Memory B cell (primary cell): ENCODE measurements at places on chromosomes 5 and 9.

- no peak for DNase-seq
Measured at GRCh38 chr9:129434187-129434586, 186.7 kb downstream of the C9orf50 start.

GRCh38 chr5:56050551-56051255 is 55.9 kb upstream of the IL6ST start:
- DNase-seq: no peak

GRCh38 chr9:114775981-114776380 is 29.9 kb downstream of the TNFSF15 start:
- no peak for DNase-seq

GRCh38 chr5:10307206-10308148 is at the start of gene CMBL:
TSS of gene CMBL (minus strand) at chr5:10307902. CDS start at chr5:10290762, 17,140 bp downstream.
- DNase-seq: peak; percentile 2

- DNase-seq: no peak
Measured at GRCh38 chr5:80033513-80033912, 1.6 kb upstream of the THBS4 start.

- no peak for DNase-seq
Measured at GRCh38 chr5:176693477-176693851, 46.2 kb downstream of the TSPAN17 start.

GRCh38 chr9:35341585-35341984 is 148.3 kb upstream of the RUSC2 start:
- no peak for DNase-seq

- no peak for DNase-seq
Measured at GRCh38 chr5:10301266-10301665, 6.4 kb downstream of the CMBL start.

DNA sequence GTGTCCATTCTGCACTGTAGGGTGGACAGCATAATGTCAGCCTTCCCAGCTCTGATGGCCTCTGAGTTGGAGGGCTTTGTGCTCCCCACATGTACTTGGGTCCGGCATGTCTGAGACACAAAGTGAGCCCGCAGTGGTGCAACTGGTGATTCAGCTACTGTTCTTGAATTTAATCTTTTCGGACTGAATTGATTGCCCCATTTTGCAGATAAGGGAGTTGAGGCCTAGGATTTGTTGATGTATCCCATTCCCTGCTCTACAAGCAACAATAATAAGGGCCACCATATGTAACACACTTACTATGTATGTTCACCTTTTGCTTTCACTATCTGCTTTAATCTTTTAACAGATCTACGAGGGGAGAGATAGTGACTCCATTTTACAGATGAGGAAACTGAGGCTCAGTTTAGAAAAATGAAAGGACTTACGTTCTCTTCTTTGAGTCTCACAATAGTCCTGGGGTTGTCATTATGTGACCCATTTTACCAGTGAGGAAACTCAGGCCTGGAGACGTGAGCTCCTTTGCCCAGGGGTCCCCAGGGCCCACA is 4.5 kb downstream of the GSN start:
- no peak for DNase-seq

DNA sequence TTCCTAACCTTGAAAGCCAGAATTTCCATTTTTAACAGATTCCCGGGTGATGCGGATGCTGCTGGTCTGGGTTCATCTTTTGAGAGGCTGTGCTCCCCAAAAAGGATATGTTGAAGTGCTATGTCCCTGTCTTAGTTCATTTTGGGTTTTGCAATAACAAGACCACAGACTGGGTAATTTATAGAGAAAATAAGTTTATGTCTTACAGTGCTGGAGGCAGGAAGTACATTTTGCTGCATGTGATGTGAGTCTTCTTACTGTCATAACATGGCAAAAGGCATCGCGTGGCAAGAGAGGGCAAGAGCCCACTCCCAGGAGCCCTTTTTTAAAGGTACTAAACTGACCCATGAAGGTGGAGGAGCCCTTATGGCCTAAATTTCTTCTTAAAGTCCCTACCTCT is 114.1 kb downstream of the DAPK1 start:
- no peak for DNase-seq

GRCh38 chr5:73686912-73687311 is 60.9 kb downstream of the ARHGEF28 start:
- no peak for DNase-seq

DNA sequence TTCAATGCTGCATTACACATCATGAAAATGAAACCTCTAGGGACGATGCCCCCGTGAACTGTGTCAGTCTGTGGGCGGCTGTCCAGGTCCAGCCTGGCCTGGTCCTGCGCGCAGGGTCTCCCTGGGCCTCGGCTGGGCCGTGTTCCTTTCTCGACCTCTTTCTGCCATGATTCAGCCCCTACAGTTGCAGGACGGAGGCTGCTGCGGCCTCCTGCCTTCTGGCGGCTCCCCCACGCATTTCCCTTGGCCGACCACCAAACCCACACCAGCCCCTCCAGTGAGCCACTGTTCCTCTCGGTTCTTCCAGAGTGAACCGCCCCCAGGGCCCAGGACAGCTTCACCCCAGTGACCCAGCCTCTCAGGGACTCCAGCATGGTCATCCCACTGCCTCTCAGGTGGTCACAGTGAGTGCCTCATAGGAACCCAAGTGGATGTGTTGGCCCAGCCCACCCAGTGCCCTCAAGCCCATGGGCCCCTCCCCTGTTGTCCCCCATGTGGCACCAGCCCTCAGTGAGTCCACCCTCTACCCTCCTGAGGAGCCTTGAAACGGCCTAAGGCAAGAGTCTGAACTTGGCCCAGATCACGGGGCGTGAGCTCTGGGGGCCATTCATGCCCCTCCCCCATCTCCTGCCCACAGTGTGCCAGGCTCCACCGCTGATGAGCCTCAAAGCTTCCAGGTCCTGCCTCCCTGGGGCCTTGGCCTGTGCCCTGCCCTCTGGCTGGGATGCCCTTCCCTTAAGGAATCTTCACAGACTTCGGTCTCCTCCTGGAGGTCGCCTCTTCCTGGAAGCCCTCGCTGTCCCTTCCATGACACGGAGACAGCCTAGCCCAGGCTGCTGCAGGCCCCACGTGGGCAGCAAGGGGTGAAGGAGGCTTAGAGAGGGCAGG is 10.0 kb upstream of the CLIC3 start:
- no peak for DNase-seq

- no peak for DNase-seq
Measured at GRCh38 chr5:54446379-54446732, 9.1 kb upstream of the HSPB3 start.

DNA sequence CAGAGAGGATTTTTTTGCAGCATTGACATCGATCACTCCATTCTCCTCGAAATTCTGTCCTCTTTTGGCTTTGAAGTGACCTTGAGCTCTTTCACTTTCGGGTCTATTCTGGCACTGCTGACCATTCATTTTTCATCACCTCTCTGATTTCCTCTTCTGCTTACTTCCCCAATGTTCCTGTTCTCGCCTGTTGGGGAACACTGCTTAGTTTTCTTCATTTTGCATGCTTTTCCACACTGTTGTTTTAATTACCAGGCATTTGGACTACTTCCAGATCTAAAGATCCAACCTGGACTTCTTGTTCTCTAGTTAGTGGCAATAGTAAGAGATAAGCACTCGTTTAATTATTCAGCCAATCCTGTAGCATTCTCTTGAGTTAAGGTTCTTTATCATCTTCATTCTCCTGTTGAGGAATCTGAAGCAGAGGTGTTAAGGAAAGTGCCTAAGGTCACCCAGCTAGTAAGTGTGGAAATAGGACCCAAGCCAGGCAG is 53.4 kb downstream of the MAN2A1 start:
- DNase-seq: no peak

- no peak for DNase-seq
Measured at GRCh38 chr9:33452828-33453271, 5.5 kb upstream of the AQP3 start.

- DNase-seq: no peak
Measured at GRCh38 chr9:116316246-116316645, 162.7 kb downstream of the PAPPA start.

- DNase-seq: no peak
Measured at GRCh38 chr5:178671602-178672144, 44.8 kb upstream of the CLK4 start.

DNA sequence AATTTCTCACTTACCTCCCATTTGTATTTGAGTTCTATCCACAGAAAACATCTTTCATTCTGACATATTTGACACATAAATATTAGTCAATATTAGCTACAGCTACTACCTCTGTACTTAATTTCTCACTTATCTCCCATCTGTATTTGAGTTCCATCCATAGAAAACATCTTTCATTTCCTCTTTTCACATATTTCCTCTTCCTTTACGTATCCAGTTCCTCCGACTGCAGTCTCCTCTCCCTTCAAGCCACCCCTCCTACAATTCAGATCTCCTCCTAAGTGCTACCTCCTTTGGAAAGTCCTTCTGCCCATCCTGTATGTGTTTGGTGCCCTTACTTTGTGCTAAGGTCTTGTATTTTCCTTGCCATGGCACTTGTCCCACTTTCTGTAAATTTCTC is 1.6 kb downstream of the SREK1IP1 start:
- DNase-seq: no peak

DNA sequence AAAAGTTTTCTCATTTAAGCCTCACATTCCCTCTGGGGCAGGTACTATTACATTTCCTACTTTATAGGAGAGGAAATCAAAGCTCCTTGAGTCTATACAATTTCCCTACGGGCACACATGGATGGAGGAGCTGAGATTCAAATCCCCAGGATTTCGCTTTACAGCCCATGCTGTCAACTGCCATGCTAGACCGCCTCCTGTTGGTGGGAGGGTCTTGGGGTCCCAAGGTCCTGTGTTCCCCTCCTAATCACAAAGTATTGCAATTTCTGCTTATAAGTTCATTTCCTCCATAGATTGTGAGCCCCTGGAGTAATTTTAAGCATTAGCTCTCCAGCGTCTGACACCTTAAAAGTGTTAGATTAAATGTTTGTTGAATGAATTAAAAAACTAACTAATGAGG is 95.9 kb upstream of the SMARCA2 start:
- no peak for DNase-seq
